ENCODE measurements at places on chromosomes 1 and 21. TPM values are rescaled to one million over a fixed set of nuclear protein-coding genes. Genes with fewer than 3 reads are reported as not detected.

DNA sequence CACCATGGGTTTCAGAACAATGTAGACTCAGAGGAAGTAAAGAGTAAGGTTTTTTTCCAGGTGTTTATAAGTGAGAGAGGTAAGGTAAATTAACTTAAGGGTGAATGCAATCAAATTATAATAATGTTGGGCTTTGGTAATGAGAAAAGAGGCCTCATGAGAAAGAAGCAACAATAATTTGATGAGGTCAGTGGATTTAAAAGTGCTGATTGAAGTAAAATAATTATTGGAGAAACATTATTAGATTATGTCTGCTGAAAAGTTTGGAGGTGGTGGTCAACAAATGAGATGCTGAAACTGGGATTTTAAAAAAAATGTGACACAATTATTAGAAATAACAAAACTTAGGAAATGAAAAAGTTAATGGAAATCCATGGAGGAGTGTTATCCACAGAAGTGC, 187.4 kb upstream of the BRINP3 start:
- no peak for DNase-seq

DNA sequence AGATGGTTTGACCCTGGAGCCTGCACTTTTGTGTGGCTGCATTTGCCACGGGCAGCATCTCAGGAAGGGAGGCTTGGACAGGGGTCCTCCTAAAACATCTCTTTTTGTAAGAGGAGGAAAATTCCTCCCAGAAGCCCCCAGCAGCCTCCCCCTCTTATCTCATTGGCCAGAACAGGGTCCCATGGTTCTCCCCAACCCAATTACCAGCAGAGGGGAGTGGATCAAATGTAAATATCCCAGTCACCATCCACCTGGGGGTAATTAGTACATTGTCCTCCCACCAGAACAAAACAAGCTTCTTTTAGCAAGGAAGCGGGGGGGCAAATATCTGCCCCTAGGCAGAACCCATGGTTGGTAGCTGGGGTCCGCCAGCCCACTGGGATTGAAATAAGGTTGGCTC, 44.7 kb upstream of the TENT5B start:
- DNase-seq = no peak

DNA sequence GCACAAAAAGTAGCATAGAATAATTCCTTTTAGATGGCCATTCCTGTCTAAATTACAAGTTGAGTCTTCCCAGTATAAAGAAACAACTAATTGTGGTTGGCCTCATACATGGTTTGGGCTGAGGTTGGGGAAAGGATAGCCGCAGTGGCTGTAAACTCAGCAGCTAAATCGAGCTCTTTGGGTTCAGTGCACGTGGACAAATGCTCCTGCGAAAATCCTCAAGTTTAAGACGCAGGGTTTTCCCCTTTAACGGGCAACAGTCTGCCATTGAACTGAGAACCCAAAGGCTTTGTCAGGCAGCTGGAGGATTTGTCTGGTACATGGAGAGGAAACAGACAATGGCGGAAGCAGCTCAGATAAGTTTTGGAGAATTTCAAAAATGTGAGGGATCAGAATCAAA, 331.9 kb downstream of the TGFB2 start:
- no peak for DNase-seq

- DNase-seq = no peak
These were observed 11.8 kb upstream of the BMP8B start for GRCh38 chr1:39800471-39800835.

DNA sequence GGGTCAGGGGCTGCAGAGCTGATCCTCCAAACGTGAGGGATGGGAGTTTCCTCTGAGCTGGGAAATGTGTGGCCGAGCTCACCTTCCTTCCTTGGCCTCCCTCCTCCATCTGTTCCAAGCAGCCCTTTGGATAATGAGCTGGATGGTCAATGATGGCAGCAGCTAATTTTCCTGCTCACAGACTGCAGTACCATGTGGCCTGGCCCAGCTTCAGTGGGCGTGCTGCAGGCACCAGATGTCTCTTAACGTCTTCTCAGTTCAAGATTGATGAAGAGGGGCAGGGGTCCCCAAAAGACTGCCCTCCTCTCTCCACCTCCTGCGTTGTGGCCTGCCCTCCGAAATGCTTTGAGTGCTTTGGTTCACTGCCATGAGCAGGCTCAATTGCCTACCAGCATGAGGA, 86.0 kb downstream of the UBIAD1 start:
- no peak for DNase-seq

GRCh38 chr1:6599141-6599975, 3.3 kb downstream of the KLHL21 start:
- DNase-seq = no peak

DNA sequence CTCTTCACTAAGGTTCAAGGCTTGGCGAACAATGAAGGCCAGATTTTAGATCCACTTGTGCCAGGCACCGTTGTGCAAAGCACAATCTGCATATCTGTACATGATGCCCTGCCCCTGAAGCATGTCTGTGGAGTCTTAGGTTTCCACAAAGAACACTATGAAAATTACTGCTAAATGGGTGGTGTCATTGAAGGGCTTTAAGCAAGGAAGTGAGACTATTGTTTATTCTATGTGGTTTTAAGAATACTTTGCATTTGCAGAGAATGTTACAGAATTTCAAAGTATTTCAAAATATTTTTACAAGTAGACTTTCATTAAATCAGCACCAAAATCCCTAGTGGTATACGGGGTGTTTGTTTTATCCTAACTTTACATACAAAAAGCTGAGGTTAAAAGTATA, 8.8 kb downstream of the TSEN15 start:
- DNase-seq = no peak

GRCh38 chr1:50747394-50747793, 212.7 kb downstream of the FAF1 start:
- DNase-seq = no peak

GRCh38 chr1:155698382-155699038, 9.6 kb downstream of the DAP3 start:
- no peak for DNase-seq

DNA sequence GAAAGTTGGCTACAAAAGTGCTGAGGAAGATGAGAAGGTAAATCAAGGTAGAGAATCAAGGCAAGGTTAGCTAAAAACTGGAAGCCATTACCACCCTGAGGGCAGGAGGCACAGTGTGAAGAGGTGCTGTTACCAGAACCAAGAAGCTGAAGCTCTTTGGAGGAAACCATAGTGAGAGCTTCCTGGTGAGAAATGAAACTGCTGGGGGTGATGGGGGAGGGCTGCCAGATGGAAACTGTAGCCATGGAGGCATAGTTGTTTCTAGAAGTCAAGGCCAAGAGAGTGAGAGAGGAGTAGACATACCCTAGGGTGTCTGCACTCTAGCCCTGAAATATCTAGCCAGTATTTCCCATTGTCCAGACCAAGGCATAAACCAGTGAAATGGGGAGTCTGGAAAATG, 28.7 kb downstream of the IFI44 start:
- DNase-seq = no peak

DNA sequence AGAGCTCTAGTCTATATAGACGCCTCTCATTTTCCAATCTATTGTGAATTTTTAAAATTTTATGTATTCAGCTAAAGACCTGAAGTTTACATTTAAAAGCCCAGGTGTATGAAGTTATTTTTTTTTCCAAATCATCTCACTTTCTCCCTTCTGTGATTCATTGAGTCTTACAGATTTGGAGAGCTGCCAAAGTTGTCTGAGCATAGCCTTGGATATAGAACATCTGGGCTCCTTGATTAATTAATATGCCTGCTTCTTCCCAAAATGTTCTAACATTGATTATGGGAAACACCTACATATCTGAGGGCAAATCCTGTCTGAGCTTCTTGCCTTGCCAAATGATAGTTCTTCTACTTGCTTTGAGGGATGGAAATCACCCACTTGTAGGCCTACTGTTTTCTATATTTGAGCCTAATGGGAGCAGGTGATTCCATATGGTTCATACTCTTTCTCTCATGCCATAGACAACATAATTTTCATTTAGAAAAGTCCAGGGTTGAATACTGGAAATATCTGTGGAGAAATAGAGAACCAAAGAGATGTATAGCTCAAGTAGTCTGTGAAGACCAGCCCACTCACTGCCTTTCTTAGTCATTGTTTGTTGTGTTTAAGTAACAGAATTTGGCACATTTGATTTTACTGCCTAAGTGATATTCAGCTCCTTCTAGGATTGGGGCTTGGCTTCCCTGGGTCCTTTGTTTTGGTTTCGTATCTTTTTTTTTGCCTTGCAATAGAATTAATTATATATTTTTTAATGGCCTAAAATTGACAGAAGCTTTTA, 46.2 kb downstream of the MACF1 start:
- DNase-seq = no peak

DNA sequence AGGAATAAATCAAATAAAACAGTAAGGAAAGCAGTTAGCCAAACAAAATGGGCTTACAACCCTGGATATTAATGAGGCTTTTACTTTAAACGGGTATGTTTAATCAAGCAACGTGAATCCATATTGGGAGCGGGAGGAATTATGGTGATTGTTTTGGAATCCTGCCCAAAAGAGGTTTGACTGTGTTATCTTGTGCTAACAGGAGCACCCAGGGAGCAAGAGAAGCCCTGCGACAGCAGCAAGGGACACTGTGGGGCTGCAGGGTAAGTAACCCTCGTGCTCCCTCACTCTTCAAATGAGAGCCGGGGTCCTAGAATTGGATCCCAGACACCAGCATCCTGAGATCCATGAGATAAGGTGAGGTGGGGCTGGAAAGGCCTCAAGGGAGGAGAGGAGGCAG, 72.6 kb upstream of the PGBD5 start:
- DNase-seq = no peak

DNA sequence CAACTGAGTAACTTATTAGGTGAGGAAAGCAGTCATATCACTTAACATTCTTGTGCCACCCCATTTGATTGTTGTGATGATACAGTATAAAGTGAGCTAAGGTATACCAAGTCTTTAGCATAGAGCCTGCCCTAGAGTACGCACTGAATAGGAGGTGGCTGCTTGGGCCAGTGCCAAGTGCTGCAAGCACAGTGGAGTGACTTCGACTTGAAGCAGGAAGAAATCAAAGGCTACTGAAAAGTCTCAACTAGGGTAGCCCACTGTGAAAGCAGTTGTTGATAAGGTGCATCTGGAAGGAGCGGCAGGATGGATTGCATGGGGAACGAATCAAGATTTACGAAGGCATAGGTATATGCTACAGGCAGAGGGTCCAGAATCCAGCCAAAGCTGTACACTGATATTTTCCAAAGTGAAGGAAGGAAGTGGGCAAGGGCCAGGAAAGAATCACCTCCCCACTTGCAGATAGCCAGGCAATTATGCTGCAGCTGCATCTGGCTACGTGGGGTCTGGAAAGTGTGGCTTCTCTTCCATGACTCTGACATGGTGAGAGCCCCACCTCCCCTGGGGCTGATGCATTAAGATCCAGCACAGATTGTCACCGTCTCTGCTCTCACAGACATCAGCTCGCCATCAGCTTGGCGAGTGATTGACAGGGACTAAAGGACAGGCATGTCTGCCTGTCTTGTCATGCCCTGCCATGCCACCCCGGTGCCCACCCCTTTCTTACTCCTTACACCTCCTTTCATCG, 287.0 kb upstream of the PLXNA2 start:
- no peak for DNase-seq

- no peak for DNase-seq
These were observed 146.3 kb upstream of the RAB4A start for GRCh38 chr1:229124520-229125124.

DNA sequence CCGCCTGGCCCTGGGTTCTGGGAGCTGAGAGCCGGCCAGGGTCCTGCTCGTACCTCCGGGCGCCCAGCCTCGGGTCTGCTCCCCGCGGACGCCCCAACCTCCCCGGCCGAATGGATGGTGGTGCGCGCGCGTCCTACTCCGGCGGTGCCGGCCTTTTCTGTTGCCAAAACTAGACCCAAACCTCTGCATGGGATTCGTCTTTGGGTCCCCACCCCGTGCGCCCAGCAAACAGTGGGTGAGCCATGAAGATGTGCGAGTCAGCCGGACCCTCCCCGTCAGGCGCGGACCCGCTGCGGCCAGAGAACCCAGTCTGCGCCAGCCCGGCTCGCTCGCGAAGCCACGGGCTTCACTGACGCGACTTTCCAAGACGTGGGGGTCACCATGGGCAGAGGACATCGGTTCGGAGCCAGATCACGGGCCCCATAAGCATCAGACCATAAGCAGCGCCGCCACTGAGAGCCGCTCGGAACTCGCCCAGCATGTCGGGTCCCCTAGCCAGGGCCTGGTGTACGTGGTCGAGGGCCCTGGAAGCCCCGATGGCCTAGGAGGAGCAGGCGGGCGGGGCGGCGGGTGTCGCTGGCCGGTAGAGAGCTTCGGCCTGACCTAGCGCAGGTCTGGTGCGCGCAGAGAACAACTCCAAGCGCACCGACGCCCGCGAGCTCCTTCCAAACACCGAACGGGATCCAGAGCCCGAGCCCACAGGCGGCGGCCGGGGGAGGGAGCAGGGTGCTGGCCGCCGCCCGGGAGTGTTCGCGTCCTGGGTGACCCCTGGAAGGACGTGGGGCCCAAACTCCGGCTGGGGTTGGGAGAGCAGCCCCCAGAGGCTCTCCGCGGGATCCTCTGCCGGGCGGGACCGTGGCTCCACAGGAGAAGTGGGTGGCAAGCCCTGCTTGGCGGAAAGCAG, 1.0 kb upstream of the TP73 start:
- no peak for DNase-seq

Gene FCRL1
- polyA plus RNA-seq = not detected

Gene DMBX1
- polyA plus RNA-seq = not detected

Gene KDF1
- polyA plus RNA-seq = 8.0 TPM

Gene LRRC7
- polyA plus RNA-seq = 5.7 TPM

Gene LRIF1
- polyA plus RNA-seq = 13.6 TPM

Gene FCRL2
- polyA plus RNA-seq = not detected

Measured in renal cortex interstitium (tissue), 15 donors.